Lower leg skin (tissue), 4 donors: ENCODE measurements at places on chromosomes 5 and 9. TPM values are rescaled to one million over a fixed set of nuclear protein-coding genes. Genes with fewer than 3 reads are reported as not detected.

DNA sequence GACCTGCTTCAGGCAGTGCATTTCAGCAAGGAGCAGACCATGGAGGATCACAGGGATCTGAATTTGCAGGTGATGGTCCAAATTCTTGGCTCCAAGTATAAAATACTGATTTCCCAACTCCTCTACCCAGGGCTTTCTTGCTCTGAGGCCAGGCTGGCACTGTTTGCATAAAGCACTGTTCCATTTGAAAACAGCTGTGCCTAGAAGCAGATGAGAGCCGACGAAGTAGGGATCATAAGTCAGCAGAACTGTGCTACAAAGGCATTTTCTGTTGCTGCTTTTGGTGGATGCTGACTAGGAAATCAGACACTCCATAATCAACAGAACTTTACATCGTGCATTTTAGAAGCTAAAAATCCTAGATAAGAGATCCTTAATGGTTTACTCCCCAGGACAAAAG, 126.4 kb downstream of the MAT2B start:
- no peak for DNase-seq

DNA sequence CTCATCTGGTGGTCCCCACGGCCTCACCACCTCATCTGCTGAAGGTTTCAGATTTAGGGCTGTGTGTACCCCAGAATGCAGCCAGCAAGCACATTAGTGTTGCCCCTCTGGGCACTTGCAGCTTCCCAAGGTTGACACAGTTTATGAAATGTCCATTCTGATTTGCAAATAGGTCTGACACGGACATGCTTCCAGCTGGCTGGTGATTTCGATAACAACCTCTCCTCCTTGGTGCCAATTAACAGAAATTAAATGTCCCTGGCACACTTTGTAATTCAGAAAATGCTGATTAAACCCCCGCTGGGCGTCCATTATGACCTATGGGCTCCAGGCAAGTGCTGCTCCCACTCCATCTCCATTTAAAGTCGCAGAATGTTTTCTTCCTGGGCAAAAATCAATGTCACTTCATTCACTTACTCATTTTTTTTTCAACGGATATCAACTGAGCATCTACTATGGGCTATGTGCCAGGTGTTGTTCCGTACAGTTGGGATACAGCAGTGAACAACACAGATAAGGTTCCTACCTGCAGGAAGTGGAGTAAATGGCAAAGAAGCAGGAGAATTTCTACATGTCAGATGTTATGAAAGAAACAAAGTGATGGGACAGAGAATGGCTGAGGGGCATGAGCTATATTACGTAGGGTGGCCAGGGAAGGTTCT, 32.0 kb downstream of the PLAC8L1 start:
- no peak for DNase-seq

Gene GARIN3
- not detected for total RNA-seq

DNA sequence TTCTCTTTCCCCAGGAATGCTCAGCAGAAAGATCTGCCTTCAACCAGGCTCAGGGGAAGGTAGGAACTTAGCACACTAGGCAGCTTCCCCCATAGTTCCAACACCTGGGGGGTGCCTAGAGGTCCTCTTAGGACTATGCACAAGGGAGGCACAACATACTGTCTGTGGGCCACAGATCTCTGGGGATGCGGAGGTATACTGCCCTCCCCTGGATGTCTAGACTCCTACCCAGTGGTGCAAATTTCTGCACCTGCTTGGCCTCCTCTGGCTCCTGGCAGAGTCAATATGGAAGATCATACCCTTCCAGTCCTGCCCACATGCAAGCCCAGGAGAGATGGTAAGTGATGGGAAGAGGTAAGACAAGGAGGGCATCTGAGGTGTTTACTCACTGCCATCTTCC, 247.5 kb upstream of the DAPK1 start:
- no peak for DNase-seq

DNA sequence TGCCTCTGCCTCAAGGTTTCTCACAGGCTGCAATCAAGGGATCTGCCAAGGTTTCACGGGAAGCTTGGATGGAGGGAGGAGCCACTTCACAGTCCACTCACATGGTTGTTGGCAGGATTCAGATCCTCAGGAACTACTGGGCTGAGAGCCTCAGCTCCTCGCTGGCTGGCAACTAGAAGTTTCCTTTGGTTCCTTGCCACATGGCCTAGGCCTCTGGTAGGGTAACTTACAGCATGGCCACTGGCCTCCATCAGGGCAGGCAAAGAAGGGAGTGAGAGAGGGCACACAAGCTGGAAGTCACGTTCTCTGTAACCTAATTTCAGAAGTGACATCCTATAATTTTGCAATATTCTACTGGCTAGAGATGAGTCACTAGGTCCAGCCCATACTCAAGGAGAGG, 32.2 kb downstream of the SPOCK1 start:
- DNase-seq, result no peak

GRCh38 chr5:176187276-176188062, 50.8 kb upstream of the SIMC1 start:
- no peak for DNase-seq

- DNase-seq, result no peak
Measured at GRCh38 chr5:61327760-61328753, 4.0 kb upstream of the ZSWIM6 start.

DNA sequence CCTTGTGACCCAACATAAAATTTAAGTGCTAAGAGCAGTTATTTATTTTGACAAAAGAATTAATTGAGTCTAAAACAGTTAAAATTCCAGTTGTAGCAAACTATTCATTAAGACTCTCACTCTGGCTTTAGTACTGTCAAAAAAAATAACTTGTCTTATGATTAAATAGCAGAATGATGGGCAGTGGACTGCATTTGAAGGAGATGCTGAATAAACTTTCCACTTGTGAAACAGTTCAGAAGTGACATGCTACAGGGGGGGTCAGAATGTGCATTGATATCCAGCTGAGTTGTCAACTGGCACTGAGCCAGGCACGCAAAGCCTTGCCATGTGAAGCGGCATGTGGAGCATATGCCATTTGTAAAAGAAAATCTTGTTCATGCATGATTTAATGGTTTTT, 76.0 kb downstream of the FCHO2 start:
- DNase-seq, result no peak

DNA sequence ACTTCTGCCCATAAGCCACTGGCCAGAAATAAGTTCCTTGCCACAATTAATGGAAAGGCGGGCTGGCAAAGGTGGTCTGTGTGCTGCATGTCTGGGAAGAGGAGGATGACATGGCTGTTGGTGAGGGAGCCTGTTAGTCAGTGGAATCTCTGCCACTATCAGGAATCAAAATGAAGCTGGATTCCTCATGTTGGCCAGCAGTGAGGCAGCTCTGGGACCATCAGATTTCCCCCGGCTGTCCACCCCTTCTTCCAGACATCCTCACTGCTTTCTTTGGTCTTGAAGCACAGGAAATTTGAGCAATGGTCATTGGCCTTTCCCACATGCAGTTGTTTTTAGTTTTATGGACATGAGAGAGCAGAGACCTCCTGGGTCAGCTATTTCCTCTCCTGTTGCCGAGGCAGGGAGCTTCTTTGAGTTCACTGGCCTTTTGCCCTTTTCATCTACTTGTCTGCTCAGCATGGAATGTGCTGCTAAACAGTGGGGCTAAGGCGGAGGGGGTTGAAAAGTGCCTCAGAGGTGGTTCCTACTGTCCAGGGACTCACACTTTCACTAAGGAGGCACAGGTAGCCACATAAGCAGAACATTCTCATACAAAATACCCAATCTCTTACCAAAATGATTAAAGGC, 34.8 kb upstream of the NEURL1B start:
- no peak for DNase-seq
